ENCODE measurements at places on chromosomes 5 and 9.

DNA sequence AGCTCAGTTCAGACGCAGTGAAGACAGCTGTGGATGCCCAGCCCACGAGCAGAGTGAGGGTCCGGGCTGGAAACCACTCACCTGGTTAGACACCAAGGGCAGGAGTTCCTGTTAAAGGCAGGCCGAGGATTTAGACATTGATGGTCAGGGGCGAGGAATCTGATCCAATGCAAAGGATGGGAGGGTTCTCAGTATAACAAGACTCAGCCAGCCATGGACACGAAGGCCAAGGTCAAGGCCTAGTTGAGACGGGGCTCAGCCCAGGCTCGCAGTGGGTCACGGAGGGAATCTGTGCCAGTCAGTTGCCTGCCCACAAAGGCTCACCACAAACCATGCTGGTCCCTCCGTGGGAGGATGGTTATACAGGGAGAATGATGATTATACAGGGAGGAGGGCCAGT lies 63.3 kb upstream of the FCN1 start:
- H3K4me3 ChIP-seq: no peak overlapping the region
- no peaks in the 10 kb centered on the region for H3K4me1 ChIP-seq
- no peaks in the 10 kb centered on the region for H3K36me3 ChIP-seq
- H3K27ac ChIP-seq: no peak overlapping the region
- no peak for DNase-seq

- H3K4me1 ChIP-seq: no peaks in the 10 kb centered on the region
- H3K27me3 ChIP-seq: peaks cover 2% of the 10 kb centered on the region
- no peak overlapping the region for H3K27ac ChIP-seq
- DNase-seq: no peak
These were observed 94.7 kb downstream of the ELAVL2 start for GRCh38 chr9:23731353-23731752.

DNA sequence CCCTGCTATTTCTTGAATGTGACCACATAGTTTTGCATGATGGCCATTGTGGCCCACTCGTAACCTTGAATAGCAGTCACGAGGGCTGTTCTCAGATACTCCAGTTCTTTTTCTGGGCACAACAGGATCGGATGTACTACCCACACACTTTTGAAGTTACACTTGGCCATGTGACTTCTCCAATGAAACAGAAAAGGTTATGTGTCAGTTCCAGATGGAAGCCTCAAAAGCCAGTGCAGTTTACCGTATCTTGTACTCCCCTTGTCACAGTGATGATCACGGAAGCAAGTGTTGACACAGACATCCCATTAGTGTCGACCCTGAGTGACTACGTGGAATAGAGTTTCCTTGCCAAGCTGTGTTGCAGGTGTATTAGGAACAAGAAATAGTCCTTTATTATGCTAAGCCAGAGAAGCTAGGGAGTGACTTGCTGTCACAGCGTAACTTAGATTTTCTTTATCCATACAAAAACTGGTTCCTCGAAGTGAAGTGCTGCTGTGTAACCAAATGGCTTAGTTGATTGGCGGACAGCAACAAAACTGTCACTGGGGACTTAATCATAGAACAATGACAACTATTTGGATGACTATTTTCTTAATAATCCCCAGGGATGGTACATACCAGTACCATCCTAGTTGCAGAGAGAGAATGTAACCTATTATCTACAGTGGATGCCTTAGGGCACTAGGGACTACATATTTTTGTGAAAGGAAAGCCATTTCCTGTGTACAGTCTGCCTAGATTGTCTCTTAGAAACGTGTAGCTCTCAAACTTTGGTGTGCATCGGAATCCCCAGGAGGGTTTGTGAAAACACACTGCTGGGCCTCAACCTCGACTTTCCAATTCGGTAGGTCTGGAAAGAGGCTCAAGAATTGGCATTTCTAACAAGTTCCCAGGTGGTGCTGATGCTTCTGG lies 90.1 kb upstream of the DMRT1 start:
- peaks cover 11% of the 10 kb centered on the region for H3K36me3 ChIP-seq
- no peaks in the 10 kb centered on the region for H3K27me3 ChIP-seq
- H3K4me3 ChIP-seq: no peak overlapping the region
- DNase-seq: no peak

GRCh38 chr5:179150011-179150410 lies 89.8 kb downstream of the ZNF354C start:
- H3K36me3 ChIP-seq: no peaks in the 10 kb centered on the region
- H3K4me3 ChIP-seq: no peak overlapping the region
- H3K4me1 ChIP-seq: no peaks in the 10 kb centered on the region
- H3K27me3 ChIP-seq: no peaks in the 10 kb centered on the region
- H3K27ac ChIP-seq: no peak overlapping the region

GRCh38 chr5:116358911-116359418 lies 215.7 kb downstream of the SEMA6A start:
- peaks cover 18% of the 10 kb centered on the region for H3K36me3 ChIP-seq
- no peaks in the 10 kb centered on the region for H3K27me3 ChIP-seq
- peak; percentile 10 for DNase-seq
- peak overlapping the region; percentile 9 for H3K27ac ChIP-seq
- H3K4me1 ChIP-seq: peaks cover 24% of the 10 kb centered on the region

GRCh38 chr5:135244620-135245021 lies 154.4 kb downstream of the MACROH2A1 start:
- H3K27me3 ChIP-seq: peaks cover 10% of the 10 kb centered on the region
- no peak for DNase-seq
- no peaks in the 10 kb centered on the region for H3K36me3 ChIP-seq
- no peaks in the 10 kb centered on the region for H3K4me1 ChIP-seq

- peaks cover 25% of the 10 kb centered on the region for H3K4me1 ChIP-seq
- H3K27me3 ChIP-seq: no peaks in the 10 kb centered on the region
- no peak for DNase-seq
- H3K36me3 ChIP-seq: no peaks in the 10 kb centered on the region
- H3K27ac ChIP-seq: no peak overlapping the region
- H3K4me3 ChIP-seq: no peak overlapping the region
These were observed 187.6 kb downstream of the CD180 start for GRCh38 chr5:67009028-67009427.

- H3K27ac ChIP-seq: no peak overlapping the region
- no peak overlapping the region for H3K4me3 ChIP-seq
- DNase-seq: no peak
These were observed 13.6 kb upstream of the ARHGAP26 start for GRCh38 chr5:142756576-142756975.

DNA sequence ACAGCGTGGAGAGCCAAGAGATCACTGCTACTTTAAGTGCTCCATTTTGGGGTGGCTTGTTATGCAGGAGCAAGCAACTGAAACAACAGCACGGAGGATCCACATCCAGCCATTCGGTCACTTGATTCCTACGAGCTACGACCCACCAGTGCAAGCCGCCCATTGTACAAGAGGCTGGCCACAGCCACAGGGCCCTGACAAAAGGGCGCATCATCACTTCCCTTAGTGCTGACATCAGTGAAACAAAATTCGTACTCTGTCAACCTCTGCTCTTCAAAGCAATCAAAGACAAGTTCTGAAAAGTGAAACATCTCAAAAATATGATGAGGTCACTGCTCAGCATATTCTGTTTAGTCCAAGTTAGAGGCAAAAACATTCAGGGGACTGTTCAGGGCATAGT lies 168.4 kb downstream of the GADD45G start:
- H3K36me3 ChIP-seq: no peaks in the 10 kb centered on the region
- no peaks in the 10 kb centered on the region for H3K4me1 ChIP-seq
- no peak overlapping the region for H3K4me3 ChIP-seq

DNA sequence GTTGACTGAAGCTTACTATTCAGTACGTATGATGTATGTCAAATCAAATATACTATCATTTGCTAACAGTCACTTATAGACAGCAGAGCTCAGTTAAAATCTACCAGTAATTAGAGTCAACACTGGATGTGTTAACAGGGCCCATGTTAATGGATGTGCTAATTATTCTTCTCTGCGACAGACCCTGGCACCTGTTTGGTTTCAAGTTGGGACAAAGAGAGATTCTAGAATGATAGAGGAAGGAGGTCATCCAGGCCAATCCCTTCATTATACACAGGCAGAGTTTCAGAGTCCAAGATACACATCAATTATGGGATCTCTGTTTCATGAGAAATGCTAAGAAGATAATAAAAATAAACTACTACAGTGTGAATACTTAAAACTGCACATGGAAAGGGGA lies 615.0 kb downstream of the ZNF608 start:
- no peak for DNase-seq
- no peaks in the 10 kb centered on the region for H3K36me3 ChIP-seq
- peaks cover 4% of the 10 kb centered on the region for H3K27me3 ChIP-seq
- H3K4me3 ChIP-seq: no peak overlapping the region

DNA sequence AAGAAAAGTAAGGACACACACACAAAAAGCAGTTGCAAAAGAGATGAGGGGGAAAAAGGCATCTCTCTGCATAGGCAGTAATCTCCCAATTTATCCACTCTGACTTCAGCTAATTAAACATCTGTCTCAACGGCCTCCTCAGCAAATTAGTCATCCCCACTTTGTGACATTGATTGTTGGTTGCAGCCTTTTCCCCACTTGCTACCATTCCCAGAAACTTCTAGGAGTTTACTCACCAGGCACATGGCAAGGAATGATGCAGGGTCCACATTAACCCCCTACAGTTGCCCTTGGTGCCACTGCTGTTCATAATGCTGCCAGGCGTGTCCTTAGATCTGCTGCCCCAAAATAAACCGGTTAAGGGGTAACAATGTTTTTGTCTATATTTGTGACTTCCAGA lies 174.6 kb downstream of the MAPKAP1 start:
- no peak for DNase-seq
- H3K27me3 ChIP-seq: no peaks in the 10 kb centered on the region
- no peak overlapping the region for H3K27ac ChIP-seq
- no peak overlapping the region for H3K4me3 ChIP-seq

DNA sequence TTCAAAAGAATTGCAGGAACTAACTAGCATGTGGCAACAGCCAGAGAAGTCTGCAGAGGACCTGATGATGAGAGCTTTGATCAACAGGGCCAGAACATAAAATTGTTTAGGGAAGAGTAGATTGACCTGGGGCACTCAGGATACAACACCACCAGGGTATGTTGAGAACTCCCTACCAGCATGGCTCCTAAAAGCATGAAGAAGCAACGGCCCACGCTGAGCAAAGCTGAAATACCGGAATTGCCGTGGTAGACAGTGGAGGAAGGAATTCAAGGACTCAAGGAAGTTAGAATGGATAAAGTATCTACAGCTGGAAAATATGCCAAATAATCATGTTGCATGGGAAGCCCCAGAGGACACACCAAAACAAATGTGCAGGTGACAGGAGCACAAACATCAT lies 31.6 kb downstream of the DROSHA start:
- DNase-seq: no peak
- peaks cover 50% of the 10 kb centered on the region for H3K36me3 ChIP-seq
- H3K27ac ChIP-seq: no peak overlapping the region
- H3K4me3 ChIP-seq: no peak overlapping the region
- H3K27me3 ChIP-seq: no peaks in the 10 kb centered on the region
- no peaks in the 10 kb centered on the region for H3K4me1 ChIP-seq

- no peaks in the 10 kb centered on the region for H3K4me1 ChIP-seq
- H3K4me3 ChIP-seq: no peak overlapping the region
- DNase-seq: no peak
- peaks cover 6% of the 10 kb centered on the region for H3K27me3 ChIP-seq
- H3K36me3 ChIP-seq: no peaks in the 10 kb centered on the region
These were observed 11.0 kb upstream of the ADAMTS2 start for GRCh38 chr5:179355976-179356974.

DNA sequence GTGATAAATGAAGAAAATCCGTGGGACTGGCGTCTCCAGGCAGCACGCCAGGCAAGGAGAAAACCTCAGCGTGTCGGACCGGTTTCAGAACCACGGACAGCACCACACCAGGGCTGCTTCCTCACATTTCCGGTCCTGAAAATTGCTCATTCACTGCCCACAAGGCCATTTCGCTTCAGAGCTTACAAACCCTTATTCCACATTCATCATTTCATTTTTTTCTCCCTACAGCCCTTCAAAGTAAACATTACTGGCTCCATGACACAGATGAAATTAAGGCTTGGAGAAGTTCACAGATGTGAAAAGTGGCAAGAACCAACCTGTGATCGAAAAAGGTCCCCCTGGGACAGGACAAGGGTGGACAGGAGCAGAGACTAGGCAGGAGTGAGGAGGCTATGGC lies 1.5 kb upstream of the GPRIN1 start:
- peak overlapping the region; percentile 70 for H3K4me3 ChIP-seq
- H3K4me1 ChIP-seq: peaks cover 15% of the 10 kb centered on the region
- H3K36me3 ChIP-seq: no peaks in the 10 kb centered on the region
- no peak overlapping the region for H3K27ac ChIP-seq

GRCh38 chr5:123610209-123610608 lies 98.2 kb downstream of the CSNK1G3 start:
- peak overlapping the region; percentile 13 for H3K27ac ChIP-seq
- no peak for DNase-seq
- H3K27me3 ChIP-seq: no peaks in the 10 kb centered on the region
- peaks cover 4% of the 10 kb centered on the region for H3K36me3 ChIP-seq
- H3K4me3 ChIP-seq: no peak overlapping the region
- H3K4me1 ChIP-seq: peaks cover 5% of the 10 kb centered on the region

- H3K4me1 ChIP-seq: peaks cover 41% of the 10 kb centered on the region
- no peaks in the 10 kb centered on the region for H3K36me3 ChIP-seq
- no peak for DNase-seq
- H3K27me3 ChIP-seq: peaks cover 3% of the 10 kb centered on the region
- H3K4me3 ChIP-seq: no peak overlapping the region
These were observed 31.5 kb downstream of the CSNK1G3 start for GRCh38 chr5:123543438-123543837.

DNA sequence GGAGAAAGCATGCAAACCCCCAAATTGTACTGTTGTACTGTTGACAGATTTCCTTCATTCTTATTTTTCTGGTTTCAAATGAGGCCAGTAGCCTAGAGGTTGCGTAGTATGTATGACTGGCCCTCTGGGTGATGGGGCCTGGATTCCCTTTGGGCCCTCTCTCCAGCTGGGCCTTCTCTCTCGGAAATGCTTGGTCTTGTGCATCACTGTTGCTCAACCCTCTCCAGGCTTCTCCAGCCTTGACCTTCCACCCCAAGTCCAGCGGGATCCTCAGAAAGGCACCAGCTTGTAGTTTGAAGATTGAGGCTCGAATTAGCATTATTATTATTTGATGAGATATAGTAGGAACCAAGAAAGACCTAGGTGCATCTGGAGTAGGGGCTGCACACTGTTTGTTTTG lies 87.0 kb downstream of the ANGPTL2 start:
- H3K4me1 ChIP-seq: no peaks in the 10 kb centered on the region
- H3K27me3 ChIP-seq: no peaks in the 10 kb centered on the region
- no peak overlapping the region for H3K27ac ChIP-seq
- H3K36me3 ChIP-seq: peaks cover 4% of the 10 kb centered on the region
- DNase-seq: no peak
- no peak overlapping the region for H3K4me3 ChIP-seq

DNA sequence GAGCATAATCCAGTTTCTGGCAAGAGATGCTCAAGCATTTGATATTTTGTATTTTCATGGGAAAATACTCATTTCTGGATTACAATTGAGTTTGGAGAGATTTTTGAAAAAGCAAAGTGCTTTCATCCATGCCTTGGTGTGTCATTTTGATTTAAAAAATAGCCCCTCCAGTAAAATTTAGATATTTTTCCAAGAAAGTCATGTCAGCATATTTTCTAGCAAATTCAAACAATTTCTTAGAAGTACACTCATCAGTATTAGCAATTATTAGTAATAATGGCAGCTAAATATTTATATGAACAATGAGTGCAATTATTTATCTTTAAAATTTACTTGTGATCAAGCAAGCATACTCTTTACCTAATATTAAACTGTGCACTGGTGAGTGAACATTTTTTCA lies 102.2 kb upstream of the TMEM161B start:
- H3K4me3 ChIP-seq: no peak overlapping the region
- no peak for DNase-seq
- H3K36me3 ChIP-seq: no peaks in the 10 kb centered on the region
- no peaks in the 10 kb centered on the region for H3K4me1 ChIP-seq
- H3K27me3 ChIP-seq: peaks cover 6% of the 10 kb centered on the region

GRCh38 chr9:2622461-2623287 lies 1.1 kb downstream of the VLDLR start:
- DNase-seq: peak; percentile 26
- peak overlapping the region; percentile 90 for H3K4me3 ChIP-seq
- H3K36me3 ChIP-seq: no peaks in the 10 kb centered on the region
- H3K27ac ChIP-seq: no peak overlapping the region
